ENCODE measurements at places on chromosomes 3 and 15. TPM values are rescaled to one million over a fixed set of nuclear protein-coding genes. Genes with fewer than 3 reads are reported as not detected.

The ANAPC13 gene
- 58.6 TPM for total RNA-seq

The CLRN1 gene
- not detected for total RNA-seq

The CCDC54 gene
- total RNA-seq: not detected

The SEMA7A gene
- 7.6 TPM for total RNA-seq

The SCAANT1 gene
- not detected for total RNA-seq

The ATP13A4 gene
- 0.28 TPM for total RNA-seq

The GP9 gene
- total RNA-seq: not detected

The CD96 gene
- 4.1 TPM for total RNA-seq

The STAG1 gene
- 44.1 TPM for total RNA-seq

The TRH gene
- not detected for total RNA-seq

The LSAMP gene
- 2.4 TPM for total RNA-seq

DNA sequence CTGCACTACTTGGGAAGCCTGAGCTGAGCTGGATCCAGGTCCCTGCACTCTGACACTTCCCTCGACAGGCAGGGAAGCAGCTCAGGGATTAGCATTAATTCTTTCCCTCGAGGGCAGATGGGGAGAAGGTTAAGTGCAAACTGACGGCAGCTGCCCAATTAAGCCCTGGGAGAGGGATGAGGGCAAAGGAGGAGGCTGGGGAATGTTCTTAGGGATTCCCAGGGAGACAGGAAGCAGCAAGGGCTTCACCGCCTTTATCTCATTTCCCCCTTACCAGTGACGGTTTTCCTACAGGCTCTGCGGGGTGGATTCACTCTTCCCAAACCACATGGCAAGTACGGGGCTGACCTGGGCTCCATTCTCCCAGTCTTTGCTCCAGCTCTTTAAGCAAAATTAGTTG is 519.0 kb upstream of the PROK2 start:
- DNase-seq: no peak

GRCh38 chr3:153495422-153495821 is 333.4 kb downstream of the RAP2B start:
- no peak for DNase-seq

DNA sequence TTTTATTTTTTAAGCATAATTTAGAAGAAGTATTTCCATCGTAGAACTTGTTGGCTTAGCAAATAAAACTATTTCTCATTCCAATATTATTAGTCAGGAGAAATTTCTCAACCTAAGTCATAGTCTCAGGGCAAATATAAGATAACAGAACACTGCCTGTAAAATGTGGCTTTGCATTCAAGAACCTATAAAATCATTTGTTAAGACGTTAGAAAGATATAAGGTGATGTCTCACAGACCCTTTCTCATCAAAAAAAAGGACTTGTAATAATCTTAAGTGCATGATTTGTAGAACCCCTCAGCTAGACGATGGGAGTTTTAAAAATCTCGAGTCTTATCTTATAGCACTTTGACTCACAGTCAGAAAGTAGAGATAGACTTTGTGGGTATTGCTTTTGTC is 314.7 kb upstream of the CFAP20DC start:
- DNase-seq: no peak

GRCh38 chr3:8560366-8561007 is 58.9 kb downstream of the LMCD1 start:
- DNase-seq: no peak

DNA sequence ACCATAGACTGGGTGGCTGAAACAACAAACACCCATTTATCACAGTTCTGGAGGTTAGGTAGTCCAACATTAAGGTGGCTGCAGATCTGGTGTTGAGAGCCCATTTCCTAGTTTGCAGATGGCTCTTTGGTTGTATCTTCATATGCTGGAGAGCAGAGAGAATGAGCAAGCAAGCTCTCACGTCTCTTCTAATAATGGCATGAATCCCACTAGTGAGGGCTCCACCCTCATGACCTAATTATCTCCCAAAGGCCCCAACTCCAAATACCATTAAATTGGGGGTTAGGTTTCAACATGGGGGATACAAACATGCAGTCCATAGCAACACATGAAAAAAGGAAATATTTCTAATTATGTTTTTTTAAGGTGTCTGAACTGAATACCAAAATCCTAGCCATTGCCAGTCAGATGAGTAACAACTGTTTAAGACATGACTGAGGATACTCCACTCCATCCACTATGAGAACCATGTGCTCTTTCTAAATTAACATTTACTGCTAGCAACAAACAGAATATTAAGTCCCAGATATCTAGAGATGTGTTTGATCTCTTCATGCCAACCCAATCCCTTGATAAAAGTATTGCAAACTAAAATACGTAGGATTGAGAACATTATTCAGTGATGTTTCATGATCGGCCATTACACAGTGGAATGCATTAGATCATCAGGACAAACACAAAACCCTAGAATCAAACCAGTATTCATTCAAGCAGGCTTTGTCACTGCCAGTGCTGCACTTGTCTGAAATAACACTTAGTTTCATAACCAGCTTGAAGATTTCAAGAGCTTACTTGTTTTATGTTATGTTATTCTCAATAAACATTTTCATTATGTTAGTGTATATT is 340.3 kb downstream of the SLC9A9 start:
- DNase-seq: no peak

DNA sequence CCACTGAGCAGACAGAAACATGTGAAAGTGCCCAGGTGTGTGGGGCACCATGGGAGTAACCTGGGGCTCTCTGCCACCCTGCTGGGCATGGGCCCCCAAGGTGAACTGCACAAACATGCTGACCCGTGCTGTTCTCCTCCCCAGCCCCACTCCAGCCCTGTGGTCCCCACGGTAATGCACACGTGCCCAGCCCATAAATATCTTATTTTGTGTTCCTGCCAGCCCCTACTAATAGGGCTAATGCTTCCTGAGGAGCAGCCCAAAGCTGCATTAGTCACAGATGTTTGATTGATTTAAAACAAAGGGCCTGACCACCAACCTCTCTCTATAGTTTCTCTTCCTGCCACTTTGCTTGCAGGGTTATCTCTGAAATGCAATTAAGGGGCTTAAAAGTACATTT is 95.4 kb downstream of the ABHD5 start:
- no peak for DNase-seq

GRCh38 chr15:62739507-62739906 is 303.0 kb upstream of the TPM1 start:
- no peak for DNase-seq

DNA sequence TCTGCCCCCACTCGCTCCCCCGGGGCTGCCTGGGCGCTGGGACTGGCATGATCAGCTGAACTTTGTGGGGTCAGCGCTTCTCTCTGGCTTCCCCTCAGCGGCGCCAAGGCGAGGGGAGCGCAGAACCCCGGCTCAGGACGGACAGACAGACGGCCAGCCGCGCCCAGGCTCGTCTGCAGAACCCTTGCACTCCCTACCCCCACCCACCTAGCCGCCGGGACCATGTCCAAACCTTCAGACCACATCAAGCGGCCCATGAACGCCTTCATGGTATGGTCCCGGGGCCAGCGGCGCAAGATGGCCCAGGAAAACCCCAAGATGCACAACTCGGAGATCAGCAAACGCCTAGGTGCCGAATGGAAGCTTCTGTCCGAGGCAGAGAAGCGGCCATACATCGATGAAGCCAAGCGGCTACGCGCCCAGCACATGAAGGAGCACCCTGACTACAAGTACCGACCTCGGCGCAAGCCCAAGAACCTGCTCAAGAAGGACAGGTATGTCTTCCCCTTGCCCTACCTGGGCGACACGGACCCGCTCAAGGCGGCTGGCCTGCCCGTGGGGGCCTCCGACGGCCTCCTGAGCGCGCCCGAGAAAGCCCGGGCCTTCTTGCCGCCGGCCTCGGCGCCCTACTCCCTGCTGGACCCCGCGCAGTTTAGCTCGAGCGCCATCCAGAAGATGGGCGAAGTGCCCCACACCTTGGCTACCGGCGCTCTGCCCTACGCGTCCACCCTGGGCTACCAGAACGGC is 621 bp downstream of the SOX14 start:
- no peak for DNase-seq

- DNase-seq: no peak
Observed at GRCh38 chr3:172562871-172563865, 39.9 kb upstream of the TNFSF10 start.

- no peak for DNase-seq
Observed at GRCh38 chr15:93348711-93349545, 259.9 kb upstream of the RGMA start.

GRCh38 chr3:16402451-16402850 is 111.0 kb downstream of the RFTN1 start:
- no peak for DNase-seq

- DNase-seq: no peak
Observed at GRCh38 chr3:12437221-12437605, 47.1 kb upstream of the TSEN2 start.

DNA sequence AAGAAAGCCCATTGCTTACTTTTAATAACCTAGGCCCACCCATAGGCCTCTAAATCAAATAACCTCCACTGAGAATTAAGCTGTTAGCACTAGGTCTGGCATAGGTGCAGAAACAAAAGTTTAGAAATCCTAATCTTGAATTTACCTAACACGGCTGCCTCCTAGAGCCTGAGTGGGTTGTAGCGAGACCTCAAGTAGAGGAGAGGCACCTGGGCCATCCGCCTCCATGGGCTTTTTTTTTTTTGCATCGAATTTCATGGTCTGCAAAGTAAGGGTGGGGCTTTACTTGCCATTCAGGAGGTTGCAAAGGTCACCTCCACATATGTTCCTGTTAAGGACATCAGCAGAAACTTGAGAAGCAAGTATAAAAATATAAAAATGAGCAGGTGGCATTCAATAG is 6.6 kb upstream of the TPM1 start:
- no peak for DNase-seq

DNA sequence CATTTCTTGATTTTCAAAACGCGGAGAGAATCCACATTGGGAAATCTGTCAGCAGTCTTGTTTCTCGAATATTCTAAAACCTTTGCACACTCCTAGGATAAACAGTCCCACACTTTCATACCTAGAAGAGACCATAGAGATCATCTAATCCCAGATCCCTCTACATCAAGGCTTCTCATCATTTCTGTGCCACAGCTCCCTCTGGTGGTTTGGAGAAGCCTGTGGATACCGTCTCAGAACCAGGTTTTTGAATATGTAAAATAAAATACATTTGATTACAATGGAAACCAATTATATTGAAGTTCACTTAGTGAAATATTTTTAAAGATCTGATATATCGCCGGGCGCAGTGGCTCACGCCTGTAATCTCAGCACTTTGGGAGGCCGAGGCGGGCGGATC is 211.9 kb upstream of the GOLGA6L4 start:
- DNase-seq: no peak

GRCh38 chr15:68818769-68819494 is 1.8 kb downstream of the ANP32A start:
- DNase-seq: no peak

GRCh38 chr3:170713653-170714052 is 127.8 kb upstream of the SLC7A14 start:
- DNase-seq: no peak

DNA sequence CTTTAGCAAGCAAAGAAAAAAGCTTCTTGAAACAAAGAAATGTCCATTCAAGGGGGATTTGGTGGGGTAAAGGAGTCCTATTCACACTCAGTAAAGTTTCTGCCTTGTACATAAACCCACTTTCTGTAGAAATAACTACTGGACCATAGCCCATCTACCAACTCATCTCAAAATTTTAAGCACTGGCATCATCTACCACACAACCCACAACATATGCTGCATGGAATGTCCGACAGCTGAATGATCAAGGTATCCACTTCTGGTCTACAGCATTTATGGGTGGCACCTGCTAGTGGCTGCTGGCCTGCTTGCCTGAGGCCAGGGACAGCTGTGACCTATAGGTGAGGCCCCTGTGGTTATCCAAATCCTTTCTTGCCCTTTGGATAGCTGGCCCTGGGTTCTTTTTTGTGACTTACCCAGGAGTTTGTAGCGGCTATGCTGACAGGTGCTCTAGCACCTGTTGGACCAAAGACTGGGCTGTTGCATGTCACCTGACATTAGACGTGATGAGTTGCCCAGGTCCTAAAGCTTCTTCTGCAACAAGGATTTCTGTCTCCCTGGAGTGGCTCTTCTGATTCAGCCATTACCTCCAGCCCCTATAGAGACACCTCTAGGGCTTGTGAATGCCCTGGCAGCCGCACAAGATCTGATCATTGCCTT is 19.2 kb upstream of the MEF2A start:
- DNase-seq: no peak

Measured in omental fat pad (tissue), 4 donors.